ENCODE measurements at places on chromosomes 5 and 9. TPM values are rescaled to one million over a fixed set of nuclear protein-coding genes. Genes with fewer than 3 reads are reported as not detected.

- no peak for DNase-seq
Measured at GRCh38 chr9:31683116-31683515, 701.3 kb upstream of the ACO1 start.

Gene CCNI2
- total RNA-seq = not detected

DNA sequence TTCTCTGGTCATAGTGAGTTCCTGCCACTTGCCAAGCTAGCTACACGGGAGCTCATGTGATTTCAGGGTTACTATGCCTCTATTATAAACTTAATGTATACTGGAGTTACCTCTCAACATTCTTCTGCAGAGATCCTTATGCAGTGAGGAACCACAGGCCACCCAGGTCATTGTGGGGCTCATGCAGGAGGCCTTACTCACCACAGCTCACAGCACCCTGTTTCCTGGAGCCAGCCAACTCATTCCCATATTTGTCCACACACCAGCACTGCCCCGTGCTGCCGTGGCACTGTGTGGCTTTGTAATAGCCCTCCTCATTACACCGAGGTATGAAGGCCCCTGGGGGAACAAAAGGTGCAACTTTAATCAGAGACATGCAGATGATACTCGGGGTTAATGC is 520.0 kb downstream of the SPOCK1 start:
- no peak for DNase-seq

Gene LHX3
- not detected for total RNA-seq

DNA sequence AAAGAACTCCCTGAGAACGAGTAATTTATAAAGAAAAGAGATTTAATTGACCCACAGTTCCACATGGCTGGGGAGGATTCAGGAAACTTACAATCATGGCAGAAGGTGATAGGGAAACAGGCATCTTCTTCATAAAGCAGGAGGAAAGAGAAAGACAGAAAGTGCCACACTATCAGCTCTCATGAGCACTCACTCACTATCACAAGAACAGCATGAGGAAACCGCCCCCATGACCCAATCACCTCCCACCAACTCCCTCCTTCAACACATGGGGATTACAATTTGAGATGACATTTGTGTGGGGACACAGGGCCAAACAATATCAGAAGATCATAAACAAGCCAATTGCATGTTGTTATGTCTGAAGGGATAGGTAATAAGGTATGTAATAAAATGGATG is 935.9 kb upstream of the COX7C start:
- DNase-seq = no peak

GRCh38 chr9:99231711-99232110 is 9.6 kb downstream of the SEC61B start:
- no peak for DNase-seq

Gene PCDHGB7
- total RNA-seq = 27.6 TPM

DNA sequence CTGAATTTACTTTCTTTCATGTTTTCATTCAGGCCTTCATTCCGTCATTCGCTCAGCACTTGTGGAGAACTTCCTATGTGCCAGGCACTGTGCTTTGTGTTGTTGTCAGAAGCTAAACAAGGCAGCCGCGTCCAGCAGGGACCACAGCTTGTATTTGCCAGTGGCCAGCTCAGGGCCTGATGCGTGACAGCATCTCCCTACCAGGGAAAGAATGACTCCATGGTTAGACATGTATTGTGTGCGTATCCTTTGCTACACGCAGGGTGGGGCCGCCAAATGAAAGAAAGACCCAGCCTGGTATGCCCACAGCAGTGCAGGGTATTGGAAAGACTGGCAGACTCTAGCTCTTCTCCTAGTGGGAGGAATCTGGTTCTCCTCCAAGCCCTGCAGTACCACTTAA is 4.7 kb upstream of the COL27A1 start:
- DNase-seq = no peak

Gene COL23A1
- total RNA-seq = 7.6 TPM

DNA sequence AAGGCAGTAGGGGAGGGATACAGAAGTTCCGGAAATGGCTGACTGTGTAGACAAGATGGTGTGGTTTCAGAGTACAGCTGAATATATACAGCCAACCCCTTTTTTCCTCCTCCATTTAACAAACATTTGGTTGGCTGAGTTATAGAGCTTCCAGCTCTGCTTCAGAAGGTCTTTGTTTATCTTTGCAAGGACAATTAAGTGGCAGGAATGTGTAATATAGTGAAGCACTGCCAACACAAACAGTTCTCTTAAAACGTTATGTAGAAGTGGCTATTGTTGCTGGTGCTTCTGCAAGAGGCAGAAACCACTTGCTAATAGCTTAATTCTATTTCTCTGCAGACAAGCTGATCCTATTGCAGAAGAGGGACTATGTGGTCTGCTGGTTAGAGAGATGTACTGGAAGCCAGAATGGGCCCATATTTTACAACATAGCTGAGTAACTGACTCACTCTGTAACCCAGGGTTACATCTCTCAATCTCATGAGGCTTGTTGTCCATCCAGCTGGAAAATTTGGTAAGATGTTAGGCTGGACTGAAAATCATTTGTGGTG is 62.7 kb upstream of the OSMR start:
- no peak for DNase-seq

GRCh38 chr9:69147041-69147834 is 26.8 kb upstream of the TJP2 start:
- no peak for DNase-seq

Gene NR5A1
- total RNA-seq = not detected

DNA sequence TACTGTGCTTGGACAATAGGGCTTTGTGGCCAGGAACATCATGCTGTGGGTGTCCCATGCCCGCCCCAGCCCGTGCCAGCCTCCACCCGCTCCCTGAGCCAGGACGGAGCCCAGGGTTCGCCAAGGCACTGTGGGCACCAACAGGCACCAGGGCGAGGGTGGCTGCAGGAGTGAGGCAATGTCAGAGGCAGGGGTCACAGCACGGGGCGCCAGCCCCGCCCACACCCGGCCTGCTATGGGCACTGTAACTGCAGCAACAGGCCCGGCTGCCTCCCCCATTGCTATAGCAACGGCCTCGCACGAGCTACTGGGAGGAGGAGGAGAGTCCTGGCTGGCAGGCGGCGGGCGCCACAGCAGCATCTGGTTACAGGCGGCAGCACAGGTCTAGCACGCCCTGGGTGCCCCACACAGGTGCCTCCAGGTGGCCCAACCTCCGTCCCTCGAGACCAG is 2.5 kb downstream of the ABCA2 start:
- DNase-seq = no peak

GRCh38 chr9:127225801-127226625 is 38.6 kb upstream of the GARNL3 start:
- DNase-seq = peak; percentile 40

Gene RIOK2
- total RNA-seq = 15.5 TPM

- no peak for DNase-seq
Measured at GRCh38 chr5:108415726-108416125, 33.8 kb upstream of the FBXL17 start.

DNA sequence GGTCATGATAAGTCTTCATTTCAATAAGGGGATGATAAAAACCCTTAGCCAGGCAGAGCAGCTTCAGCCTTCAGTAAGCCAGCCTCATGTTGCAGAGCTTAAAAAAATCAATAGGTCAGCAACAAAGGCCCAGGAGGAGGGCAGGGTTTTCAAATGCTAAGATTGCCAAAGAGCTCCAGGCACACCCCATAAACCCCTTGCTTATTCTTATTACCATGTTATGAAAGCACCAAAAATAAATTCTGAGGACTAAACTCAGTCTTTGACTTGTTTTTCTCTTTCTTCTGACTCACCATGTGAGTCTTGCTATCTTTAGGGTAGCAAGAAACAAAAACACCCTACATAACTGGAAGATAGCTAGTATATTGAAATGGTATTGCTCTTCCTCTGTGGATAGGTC is 317.1 kb downstream of the KCTD16 start:
- DNase-seq = no peak

Gene PCDHA8
- total RNA-seq = 1.2 TPM

- no peak for DNase-seq
Measured at GRCh38 chr5:125327676-125328075, 581.2 kb upstream of the ZNF608 start.

Gene TENT4A
- total RNA-seq = 30.7 TPM

- no peak for DNase-seq
Measured at GRCh38 chr5:17441351-17441750, 56.7 kb upstream of the TAF11L2 start.

Gene NKD2
- total RNA-seq = 2.5 TPM

Gene ANKRD55
- not detected for total RNA-seq
